Cerebellar nuclear complex (tissue), 1 donor: ENCODE measurements at places on chromosomes 11 and 22.

DNA sequence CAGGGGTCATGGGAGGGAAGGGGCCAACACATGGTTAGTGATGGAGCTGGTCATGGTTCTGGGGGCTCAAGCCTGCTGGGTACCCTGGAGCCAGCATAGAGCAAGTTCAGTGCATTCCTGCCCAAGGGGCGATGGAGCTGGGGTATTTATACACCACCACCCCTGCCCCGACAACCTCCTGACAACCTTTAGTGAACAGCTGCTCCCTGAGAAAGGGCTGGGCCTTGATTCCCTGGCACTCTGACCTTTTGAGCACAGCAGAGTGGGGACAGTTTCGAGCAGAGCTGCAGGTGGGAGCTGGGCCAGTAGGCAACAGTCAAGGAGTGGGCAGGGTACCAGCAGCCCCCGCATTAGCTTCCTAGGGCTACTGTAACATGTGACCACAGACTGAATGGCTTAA lies 6.0 kb downstream of the PARVG start:
- DNase-seq = no peak

DNA sequence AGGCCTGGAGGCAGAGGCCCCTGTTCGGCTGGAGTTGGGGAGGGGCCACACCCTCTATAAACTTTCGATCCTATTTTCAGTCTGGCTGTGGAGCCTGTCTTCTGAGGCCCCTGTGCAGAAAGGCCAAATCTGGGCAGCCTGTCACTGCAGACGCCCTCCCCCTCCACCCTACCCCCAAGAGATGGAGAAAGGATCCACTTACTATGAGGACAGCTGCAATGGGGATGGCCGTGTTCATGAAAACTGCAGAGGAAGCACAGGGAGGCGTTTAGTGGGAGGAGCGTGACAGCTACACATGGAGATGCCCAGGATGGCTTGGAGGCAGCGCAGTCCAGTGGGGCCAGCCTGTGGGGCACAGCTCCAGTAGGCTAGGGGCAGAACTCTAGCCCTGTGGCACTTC lies 43.5 kb upstream of the KCNJ11 start:
- DNase-seq = no peak

- DNase-seq = no peak
Observed at GRCh38 chr11:10318527-10318802, 13.6 kb downstream of the ADM start.

DNA sequence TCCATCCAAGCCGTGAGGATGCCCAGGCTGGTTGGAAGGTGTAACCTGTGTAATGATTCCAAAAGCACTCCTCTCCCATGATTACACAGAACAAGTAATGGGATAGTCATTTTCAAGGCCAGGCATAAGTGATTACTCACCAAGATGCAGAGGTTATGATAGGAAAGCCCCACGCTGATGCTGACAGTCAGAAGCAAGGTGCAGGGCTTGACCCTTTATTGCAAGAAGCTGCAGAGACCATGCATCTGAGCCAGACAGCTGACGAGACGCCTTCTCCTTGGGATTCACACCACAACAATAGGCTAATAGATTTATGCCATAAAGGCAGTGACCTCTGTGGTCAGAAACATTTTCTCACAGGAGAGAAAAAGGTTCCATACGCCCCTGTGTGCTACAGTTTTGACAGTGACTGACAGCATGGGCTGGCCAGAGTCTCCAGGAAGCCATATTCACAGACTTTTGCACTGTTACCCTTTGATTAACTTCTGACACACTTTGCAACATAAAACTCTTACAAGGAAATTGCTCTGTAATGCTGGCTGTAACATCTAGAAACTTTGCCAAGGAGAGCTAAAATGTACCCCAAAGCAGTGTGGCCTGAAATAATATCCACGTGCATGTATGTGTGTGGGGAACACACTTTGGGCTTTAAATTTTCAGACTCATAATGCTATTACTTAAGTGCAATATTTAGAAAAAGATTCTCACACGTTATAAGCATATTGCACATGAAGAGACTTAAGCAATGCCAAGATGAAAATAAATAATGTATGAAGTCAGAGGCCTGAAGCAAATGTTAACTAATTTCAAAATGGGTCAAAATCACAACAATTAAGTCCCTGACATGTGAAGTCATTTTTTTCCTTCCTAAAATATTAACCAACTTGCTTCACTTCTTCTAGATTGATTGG lies 1079.0 kb upstream of the TENM4 start:
- DNase-seq = no peak

DNA sequence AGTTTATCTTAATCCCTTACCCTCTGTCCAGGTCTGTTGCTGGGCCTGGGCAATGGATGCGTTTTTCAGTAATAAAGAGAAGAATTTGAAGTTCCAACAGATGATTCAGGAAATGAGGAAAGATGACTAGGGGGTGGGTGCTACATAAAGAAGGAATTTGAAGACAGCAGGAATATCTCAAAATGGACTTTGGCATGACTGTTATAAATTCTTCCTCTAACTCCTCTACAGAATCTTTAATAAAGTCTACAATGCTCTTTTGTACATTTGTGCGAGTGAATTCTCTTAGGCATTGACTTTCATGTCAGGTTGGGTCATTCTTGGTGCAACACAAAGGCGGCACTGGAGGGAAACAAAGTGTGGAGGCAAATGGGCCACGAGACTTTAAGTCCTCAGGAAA lies 35.1 kb upstream of the PRSS23 start:
- no peak for DNase-seq

DNA sequence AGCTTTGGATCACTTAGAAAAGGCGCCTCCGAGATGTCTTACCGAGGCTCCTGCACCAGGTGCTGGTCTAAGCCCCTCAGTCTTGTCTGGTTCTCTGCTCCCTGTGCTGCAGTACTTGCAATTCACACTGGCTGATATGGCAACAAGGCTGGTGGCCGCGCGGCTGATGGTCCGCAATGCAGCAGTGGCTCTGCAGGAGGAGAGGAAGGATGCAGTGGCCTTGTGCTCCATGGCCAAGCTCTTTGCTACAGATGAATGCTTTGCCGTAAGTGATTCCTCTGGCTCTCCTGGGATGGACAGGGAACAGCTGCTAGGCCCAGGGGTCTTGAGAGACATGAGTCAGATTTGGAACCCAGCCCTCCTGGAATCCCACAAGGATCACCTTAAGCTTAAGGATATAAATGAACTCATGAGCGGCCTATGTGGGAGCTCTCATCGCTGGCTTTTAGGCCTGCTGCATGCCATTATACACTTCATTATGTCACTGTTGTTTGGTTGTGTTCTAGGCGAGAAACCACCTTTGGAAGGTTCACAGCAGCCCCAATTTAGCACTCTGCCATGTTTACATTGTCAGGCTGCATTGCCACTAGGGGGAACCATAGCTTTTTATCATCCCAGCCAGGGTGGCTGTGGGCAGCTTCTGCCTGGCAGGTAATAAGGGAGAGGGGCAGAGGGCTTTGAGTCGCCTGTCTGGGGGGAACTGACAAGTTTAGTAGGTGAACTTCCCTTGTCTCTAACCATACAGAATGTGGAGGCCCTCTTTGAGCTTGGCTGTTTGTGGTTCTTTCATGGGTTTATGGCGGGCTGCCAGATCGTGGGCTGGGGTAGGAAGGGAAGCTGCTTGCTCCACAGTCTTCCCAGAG lies 8.5 kb downstream of the ACAD8 start:
- no peak for DNase-seq
